ENCODE measurements at places on chromosomes 13 and 19.

- DNase-seq: no peak
These were observed 15.4 kb upstream of the CLN5 start for GRCh38 chr13:76976490-76976889.

- DNase-seq: no peak
These were observed 11.5 kb upstream of the ATP1A3 start for GRCh38 chr19:42005504-42005903.

DNA sequence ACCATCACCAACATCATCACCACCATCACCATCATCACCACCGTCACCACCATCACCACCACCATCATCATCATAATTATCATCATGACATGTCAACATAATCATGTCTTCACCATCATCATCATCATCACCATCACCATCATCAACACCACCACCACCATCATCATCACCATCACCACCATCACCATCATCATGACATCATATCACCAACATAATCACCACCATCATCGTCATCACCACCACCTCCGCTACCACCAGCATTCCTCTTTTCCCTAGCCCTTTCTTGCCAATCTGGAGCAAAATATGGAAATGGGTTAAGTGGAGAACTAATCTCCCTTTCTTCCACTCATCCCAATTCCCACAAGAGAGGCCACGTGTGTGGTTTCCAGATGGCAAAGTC, 1.1 kb upstream of the TTYH1 start:
- DNase-seq: no peak

GRCh38 chr19:14056741-14057356, 5.0 kb downstream of the PALM3 start:
- DNase-seq: no peak

- no peak for DNase-seq
These were observed 4.1 kb downstream of the TLE2 start for GRCh38 chr19:3024870-3025548.

GRCh38 chr13:22940090-22940710, 240.6 kb upstream of the SGCG start:
- no peak for DNase-seq

DNA sequence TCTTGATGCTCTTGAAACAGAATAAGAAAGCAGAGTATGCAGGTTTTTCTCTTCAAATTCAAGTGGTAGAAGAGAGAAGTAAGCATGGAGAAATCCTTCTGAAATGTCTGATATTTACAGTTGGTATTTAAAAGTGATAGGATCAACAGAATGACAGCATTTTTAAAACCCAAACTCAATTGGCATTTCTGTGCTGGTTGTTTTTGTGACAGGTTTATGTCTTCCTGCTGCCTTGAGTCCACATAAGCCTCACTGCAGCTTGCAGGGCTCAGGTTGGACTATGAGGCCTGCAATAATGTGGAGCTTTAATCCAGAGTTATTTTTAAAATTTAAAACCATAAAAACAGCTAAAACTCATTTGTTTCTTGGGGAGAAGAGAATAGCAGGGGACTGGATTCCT, 105.1 kb downstream of the ZAR1L start:
- DNase-seq: no peak

DNA sequence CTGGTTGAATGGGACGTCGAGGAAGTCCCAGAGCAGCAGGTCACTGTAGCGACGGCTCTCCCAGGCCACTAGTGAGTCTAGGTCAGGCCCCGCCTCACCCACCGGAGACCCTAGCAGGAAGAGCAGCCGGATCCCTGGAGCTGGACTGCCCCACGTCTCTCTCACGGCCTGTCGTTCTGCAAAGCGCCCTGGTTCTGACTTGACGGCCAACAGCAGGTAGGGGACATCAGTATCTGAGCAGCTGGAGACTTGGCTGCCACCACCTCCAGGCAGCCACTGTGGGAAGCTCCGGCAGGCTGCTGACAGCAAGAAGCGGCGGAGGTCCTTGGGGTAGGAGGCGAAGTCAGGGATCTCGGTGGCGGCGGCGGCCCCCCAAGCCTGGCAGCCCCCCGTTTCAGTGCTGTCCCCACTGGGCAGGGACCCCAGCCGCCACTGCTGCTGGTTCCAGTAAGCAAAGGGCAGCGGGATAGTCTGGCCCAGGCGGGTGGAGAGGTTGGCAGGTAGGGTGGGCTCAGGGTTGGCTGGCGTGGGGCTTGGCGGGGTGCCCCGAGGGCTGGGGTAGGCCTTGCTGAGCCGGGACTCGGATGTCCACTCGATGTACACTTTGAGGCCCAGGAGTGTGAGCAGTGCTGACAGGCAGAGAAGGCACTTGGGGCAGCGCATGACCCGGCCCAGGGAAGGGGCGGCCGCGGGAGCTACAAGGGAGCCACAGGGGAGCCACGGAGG, 895 bp downstream of the B3GNT8 start:
- DNase-seq: no peak

- no peak for DNase-seq
These were observed 8.3 kb downstream of the ZNF135 start for GRCh38 chr19:58067240-58067912.

GRCh38 chr13:59337070-59337469, 826.7 kb downstream of the DIAPH3 start:
- no peak for DNase-seq

DNA sequence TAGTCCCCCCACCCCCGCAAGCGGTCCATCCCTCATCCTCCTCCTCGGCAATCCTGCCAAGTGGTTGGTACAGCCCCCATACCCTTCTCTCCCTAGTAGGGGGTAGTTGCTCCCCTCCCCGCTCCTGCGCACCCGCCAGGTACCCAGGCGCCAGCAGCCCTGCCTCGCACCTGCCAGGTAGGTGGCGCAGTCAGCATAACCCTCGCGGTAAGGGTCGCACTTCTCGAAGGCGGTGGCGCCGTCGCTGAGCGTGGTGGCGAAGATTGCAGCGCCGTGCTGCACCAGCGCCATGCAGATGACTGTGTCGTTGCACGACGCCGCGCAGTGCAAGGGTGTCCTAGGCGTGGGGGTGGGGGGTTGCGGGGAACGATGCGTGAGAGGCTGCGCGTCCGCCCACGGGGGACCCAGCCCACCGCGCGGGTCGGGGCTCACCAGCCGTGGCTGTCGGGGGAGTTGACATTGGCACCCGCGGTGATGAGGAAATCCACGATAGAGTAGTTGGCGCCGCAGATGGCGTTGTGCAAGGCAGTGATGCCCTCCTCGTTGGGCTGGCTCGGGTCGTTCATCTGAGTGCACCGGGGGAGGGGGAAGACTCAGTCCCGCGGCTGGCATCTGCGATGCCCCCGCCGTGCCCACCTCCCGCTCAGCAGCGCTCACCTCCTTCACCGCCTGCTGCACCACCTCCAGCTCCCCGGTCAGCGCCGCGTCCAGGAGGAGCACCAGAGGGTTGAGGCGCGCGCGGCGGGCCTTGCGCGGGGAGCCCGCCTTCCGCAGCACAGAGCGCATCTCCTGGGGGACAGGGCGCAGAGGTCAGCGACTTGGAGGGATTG, 15.2 kb upstream of the ERCC2 start:
- no peak for DNase-seq

DNA sequence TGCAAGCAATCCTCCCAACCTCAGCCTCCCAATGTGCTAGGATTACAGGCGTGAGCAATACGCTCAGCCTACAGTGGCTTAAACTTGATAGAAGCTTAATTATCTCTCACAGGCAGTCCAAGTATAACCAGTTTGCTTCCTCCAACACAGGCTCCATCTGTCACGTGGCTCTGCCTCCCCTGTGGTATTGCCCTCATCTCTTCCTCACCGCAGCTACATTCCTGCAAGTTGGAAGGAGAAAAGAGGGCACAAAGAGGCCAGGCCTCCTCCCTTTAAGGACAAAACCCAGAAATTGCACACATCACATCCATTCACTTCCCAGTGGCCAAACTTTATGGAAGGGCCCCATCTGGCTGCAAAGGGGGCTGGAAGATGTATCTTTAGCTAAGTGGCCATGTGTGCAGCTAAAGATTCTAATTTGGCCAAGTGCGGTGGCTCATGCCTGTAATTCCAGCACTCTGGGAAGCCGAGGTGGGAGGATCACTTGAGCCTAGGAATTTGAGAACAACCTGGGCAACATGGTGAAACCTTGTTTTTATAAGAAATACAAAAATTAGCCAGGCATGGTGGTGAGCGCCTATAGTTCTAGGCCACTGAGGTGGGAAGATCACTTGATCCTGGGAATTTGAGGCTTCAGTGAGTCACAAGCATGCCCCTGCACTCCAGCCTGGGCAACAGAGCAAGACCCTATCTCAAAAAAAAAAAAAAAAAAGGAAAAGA, 3.1 kb upstream of the SDHAF1 start:
- no peak for DNase-seq

DNA sequence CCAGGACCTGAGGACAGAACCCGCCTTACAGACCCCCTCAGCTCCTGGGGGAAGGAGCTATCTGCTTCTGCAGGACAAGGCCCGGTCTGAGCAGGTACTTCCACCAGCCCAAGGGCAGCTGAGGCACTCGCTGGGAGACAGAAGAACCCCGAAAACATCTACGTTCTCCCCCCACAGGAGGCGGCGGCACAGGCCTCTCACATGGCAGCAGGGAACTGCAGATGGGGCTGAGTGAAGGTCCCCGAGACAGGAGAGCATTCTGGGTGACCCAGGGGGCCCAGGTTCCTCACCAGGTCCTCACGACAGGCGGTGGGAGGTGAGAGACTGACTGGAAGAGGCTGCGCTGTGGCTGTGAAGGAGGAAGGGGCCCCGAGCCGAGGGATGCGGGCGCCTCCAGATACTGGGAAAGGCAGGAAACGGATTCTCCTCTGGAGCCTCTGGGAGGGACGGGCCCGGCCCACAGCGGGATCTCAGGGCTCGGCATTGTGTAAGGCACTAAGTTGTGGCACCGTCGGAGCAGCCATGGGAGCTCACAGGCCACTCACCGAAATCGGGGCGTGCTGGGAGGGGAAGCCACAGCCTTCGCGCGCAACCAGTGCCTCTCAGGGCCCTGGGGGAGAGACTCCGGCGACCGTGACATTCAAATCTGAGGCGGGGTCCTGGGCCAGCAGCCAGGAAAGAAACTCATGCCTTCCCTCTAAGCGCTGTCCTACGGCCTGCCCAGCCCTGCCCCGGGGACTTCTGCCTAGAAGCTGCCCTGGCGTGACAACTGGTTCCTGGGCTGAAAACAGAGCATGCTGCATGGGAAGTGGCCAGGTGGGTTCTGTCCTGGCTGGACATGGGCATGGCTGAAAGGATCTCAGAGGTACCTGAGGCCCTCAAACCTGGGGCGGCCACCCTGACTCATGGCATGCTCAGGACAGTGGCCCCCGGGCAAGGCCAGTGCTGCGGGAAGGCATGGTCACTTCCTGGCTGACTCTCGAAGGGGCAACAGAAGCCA, 14.0 kb downstream of the RPL36 start:
- DNase-seq: no peak

- DNase-seq: no peak
These were observed 1.3 kb upstream of the SNAPC2 start for GRCh38 chr19:7918615-7919421.

DNA sequence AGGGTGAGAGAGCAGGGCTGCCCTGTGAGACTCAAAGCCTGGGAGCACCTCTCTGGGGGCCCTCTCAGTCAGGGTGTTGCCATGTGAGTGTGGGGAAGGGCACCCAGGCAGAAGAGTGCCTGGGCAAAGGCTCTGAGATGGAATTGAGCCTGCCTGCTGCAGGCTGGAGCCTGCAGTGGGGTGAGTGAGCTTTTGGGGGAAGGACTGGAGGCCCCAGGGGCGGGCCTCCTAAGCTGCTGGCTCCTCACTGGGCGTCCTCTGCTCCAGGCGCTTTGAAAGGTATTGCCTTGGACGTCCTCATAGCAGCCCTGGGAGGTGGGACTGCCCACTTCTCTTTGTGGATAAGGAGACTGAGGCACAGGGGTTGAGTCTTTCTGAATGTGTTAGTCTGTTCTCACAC, 60.3 kb downstream of the ARHGEF7 start:
- no peak for DNase-seq

DNA sequence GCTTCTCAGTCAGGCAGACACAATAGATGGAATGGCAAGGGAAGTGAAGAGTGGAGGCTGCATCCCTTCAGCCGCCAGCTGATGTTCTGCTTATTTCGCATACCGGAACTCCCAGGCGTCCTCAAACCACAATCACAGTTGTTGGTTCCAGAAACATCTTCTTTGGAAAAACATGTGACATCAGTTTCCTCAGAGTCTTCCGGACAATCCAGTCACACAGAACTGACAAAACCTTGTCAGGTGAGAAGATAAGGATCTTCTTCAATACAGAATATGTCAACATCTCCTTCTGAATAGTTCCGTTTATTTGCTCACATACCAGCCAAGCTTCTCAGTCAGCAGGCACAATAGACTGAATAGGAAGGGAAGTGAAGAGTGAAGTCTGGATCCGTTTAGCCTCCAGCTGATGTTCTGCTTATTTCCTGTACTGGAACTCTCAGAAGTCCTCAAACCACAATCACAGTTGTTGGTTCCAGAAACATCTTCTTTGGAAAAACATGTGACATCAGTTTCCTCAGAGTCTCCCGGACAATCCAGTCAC, 45.1 kb upstream of the CEACAM21 start:
- DNase-seq: no peak

DNA sequence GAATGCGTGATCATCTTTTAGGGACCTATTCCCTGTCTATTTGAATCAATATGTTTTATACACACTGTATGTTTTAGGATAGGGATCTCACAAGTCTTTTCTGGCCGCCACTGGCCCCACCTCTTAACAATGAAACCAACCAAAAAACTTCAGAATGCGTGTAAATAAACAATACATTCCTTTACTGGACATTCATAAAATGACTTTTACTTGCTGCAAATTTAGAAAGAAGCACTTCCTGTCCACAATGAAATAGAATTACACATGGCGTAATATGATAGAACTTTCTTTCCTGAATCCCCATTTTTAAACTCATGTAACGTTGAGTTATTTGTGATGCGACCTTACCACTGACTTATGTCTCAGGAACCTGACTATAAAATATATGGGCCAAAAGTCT, 233.6 kb downstream of the SLITRK6 start:
- DNase-seq: no peak

DNA sequence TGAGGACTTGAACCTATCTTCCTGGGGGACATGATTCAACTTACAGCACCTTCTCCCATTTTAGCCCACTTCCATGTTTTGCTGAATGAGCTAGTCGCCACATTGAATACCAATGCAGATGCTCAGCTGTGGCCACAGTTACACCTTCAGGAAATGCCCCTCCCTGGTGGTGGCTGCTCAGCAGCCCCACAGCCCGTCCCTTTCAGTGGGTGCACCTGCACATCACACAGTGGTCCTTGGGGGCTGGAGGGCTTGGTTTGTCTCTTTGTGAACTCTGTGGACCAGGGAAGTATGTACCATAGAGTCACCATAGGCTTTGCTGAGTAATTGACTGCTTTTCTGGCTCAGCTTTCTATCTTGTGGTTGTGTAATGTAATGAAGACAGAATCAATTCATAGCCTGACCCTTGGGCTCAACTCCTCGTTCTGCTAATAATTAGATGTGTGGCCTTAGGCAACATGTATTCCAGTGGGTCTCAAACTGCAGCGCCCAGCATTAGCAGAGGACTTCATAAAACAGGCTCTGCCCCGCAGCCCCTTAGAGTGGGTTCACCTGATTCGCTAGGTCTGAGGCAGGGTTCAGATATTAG, 48.1 kb upstream of the FARP1 start:
- DNase-seq: no peak

GRCh38 chr13:40897053-40897452, 107.6 kb downstream of the SLC25A15 start:
- no peak for DNase-seq

Measured in HTR-8/SVneo (cell line).